ENCODE measurements at places on chromosomes 13 and 19.

GRCh38 chr19:30711296-30711695 is 339.1 kb downstream of the ZNF536 start:
- DNase-seq: no peak

- DNase-seq: no peak
Observed at GRCh38 chr13:97069050-97069815, 75.0 kb upstream of the OXGR1 start.

GRCh38 chr19:52946322-52947310 is 16.1 kb downstream of the ZNF816 start:
- peak; percentile 88 for DNase-seq

- DNase-seq: no peak
Observed at GRCh38 chr13:94395860-94396259, 83.6 kb downstream of the DCT start.

DNA sequence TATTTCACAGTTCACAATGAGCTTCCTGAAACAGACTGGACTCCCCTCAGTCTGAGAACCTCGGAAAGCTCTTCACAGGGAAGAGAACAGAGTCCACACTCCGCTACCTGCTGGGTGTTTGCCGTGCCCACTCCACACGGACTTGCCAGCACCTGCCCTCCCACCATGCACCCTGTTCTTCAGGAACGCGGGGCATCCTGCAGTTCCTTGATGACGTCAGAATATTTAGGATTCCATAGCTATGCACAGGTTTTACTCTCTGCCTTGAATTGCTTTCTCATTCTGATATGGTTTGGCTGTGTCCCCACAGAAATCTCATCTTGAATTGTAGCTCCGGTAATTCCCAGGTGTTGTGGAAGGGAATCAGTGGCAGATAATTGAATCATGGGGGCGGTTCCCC is 74.4 kb upstream of the FARP1 start:
- no peak for DNase-seq
